ENCODE measurements at places on chromosomes 6 and 20. TPM values are rescaled to one million over a fixed set of nuclear protein-coding genes. Genes with fewer than 3 reads are reported as not detected.

The TREM2 gene
- polyA plus RNA-seq = 2.8 TPM

The HTR1B gene
- 0.80 TPM for polyA plus RNA-seq

The CRIP3 gene
- polyA plus RNA-seq = 34.3 TPM

The TMEM170B gene
- 5.6 TPM for polyA plus RNA-seq

The TRIM40 gene
- 7.5 TPM for polyA plus RNA-seq

The EYA4 gene
- polyA plus RNA-seq = 8.1 TPM

The HLA-DQB1 gene
- 7.7 TPM for polyA plus RNA-seq

The MCM3 gene
- polyA plus RNA-seq = 41.1 TPM

The ULBP1 gene
- 2.3 TPM for polyA plus RNA-seq

The MYLIP gene
- polyA plus RNA-seq = 45.0 TPM

The LTV1 gene
- polyA plus RNA-seq = 19.7 TPM

The OXT gene
- 1.7 TPM for polyA plus RNA-seq

The HS3ST5 gene
- 0.20 TPM for polyA plus RNA-seq

The FNDC11 gene
- polyA plus RNA-seq = 147 TPM

The GPX5 gene
- polyA plus RNA-seq = 8.6 TPM

The NTSR1 gene
- 0.41 TPM for polyA plus RNA-seq

The POM121L2 gene
- polyA plus RNA-seq = 18.4 TPM

The PDE7B gene
- 3.7 TPM for polyA plus RNA-seq

The HSF2 gene
- 45.1 TPM for polyA plus RNA-seq

The PLEKHG1 gene
- polyA plus RNA-seq = 16.1 TPM

The CYP24A1 gene
- not detected for polyA plus RNA-seq

The EMILIN3 gene
- polyA plus RNA-seq = 14.8 TPM

The SYCP2 gene
- polyA plus RNA-seq = 18.8 TPM

The ATP9A gene
- polyA plus RNA-seq = 46.4 TPM

The PSMA7 gene
- 124 TPM for polyA plus RNA-seq

The FOXQ1 gene
- 0.53 TPM for polyA plus RNA-seq

The TRIM15 gene
- polyA plus RNA-seq = 1.1 TPM

The SPATS1 gene
- polyA plus RNA-seq = 51.7 TPM

The CST5 gene
- not detected for polyA plus RNA-seq

The PLN gene
- 15.2 TPM for polyA plus RNA-seq

The BPIFA1 gene
- 1.6 TPM for polyA plus RNA-seq

The MEI4 gene
- 6.9 TPM for polyA plus RNA-seq

The FRK gene
- 2.5 TPM for polyA plus RNA-seq

The PTPRT gene
- polyA plus RNA-seq = 2.5 TPM

The RIPPLY2 gene
- polyA plus RNA-seq = 0.96 TPM

The ME1 gene
- 28.0 TPM for polyA plus RNA-seq

The FAM217A gene
- 35.3 TPM for polyA plus RNA-seq

The EEF1A2 gene
- polyA plus RNA-seq = 19.1 TPM

The TGM3 gene
- 4.9 TPM for polyA plus RNA-seq

The ADAM33 gene
- 25.5 TPM for polyA plus RNA-seq

The TAGAP gene
- 4.9 TPM for polyA plus RNA-seq

The IL17A gene
- not detected for polyA plus RNA-seq

The TRIM27 gene
- polyA plus RNA-seq = 29.8 TPM

The BHLHE23 gene
- polyA plus RNA-seq = not detected

The WFDC2 gene
- polyA plus RNA-seq = 37.6 TPM

The PLCB1 gene
- 3.1 TPM for polyA plus RNA-seq

The BPI gene
- polyA plus RNA-seq = 29.0 TPM

The TFAP2C gene
- polyA plus RNA-seq = 1.4 TPM

The SNPH gene
- 4.2 TPM for polyA plus RNA-seq

The PTGIS gene
- 30.3 TPM for polyA plus RNA-seq

Measured in testis (tissue), 5 donors.